ENCODE measurements at places on chromosomes 4 and X.

GRCh38 chr4:179747218-179747910 lies 2305.1 kb upstream of the AGA start:
- no peak for DNase-seq

GRCh38 chr4:147638942-147639341 lies 21.7 kb downstream of the TMEM184C start:
- peak; percentile 8 for DNase-seq

GRCh38 chr4:82865592-82865991 lies 25.4 kb downstream of the SEC31A start:
- DNase-seq = peak; percentile 25

DNA sequence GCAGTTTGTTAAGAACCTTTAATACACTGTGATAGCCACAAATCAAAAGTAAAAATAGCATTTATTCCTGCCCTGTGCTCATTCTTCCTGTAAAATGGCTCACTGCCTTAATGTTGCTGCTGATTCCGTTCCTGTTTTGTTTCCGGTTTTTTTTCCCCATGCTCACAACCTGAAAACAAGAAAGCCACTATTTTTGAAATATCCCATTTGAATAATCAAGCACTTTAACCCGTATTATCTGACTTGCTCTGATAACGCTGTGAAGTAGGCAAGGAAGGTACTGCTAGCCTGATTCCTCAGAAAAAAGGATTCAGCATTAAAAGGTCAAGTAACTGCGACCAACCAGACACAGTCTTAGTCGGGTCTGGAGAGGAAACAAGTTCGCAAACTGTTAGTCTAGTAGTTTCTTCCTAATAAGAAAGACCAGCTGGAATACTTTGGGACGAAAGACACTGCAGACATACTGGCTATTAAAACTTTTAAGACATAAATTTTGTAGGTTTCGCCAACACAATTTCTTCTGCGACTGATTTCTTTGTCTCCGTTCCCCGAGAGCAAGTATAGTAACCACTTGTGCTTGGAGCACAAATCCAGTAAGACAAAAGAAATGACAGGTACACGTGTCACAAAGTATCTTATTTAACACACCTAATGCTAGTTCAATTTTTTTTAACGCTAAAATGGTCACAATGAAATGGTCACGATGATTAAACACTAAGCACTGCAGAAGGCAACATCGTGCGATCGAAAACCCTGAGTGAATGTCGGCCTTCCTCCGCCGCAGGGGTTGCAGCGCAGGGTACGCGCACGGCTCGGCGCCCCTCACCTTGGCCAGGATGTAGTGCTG lies 802 bp downstream of the COX18 start:
- peak; percentile 67 for DNase-seq

GRCh38 chr4:87317527-87317926 lies 5.2 kb downstream of the HSD17B13 start:
- DNase-seq = no peak

DNA sequence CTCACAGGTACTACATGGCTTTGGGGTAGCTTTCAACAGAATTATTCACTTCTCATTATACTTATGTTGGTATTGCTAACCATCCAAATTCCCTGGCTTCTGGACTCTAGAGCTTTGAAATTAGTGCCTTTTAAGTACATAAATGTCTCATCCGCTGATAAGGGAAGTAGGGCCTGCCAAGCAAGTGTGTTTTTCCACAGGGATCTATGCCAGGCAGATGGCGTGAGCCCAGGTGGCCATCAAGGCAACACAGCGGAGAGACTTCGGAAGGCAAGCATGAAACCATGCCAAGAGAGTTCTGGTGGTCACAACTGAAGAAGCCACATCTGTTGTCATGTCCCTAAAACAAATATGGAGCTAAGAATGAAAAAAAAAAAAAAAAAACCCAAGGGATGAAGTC lies 503.1 kb upstream of the LCORL start:
- DNase-seq = no peak

DNA sequence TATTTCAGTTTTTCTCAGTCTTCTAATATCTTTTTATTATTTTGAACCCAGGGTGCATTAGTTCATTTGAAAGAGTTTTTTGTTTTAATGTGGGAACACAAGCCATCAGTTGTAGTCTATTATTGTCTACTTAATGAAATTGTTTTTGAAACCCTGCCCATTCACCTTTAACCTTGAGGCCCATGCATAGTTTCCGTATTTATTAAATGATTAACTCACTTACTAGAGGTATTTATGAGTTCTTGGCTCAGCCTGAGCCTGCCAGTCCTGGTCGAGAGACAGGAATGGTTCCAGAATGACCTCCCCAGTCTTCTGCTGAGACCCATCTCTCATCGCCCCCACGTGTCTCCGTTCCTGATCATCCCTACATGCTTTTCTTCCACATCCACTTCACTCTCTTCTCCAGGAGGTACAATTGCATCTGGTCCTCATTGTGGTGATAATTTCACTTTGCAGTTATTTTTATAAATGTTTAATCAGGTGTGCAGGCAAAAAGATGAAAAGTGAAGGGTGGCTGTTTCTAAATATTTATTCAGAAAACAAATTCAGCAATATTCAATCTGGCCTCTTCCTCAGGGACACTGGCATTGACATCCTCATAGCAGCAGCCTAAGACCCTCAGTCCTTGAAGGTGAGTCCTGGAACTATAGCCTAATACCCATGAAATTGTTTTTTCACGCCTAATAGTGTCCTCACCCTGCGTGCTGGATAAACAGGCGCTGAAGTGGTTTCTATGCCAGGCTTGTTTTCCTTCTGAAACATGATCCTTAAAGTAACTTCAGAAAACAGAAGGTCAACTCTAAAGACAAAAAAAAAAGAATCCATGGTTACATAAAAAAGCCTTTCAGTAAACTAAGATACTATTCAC lies 112.8 kb downstream of the KDR start:
- DNase-seq = no peak

DNA sequence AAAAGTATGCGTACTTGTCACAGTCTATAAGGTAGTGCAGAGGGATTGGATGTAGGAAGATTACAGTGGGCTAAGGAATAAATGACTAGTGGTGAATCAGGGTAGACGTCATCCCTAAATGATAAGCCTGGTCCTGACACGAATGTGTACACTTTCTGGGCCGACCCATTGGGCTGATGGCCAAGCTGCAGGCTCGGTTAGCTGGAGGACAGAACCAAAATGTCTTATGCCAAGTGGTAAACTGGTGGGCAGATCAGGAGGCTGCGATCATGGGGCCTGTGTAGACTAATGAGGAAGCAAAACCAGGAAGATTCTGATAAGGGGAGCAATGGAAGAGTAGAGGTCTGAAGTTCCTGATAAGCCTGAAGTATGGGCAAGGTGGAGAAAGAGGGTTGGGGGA lies 272.8 kb upstream of the GATB start:
- DNase-seq = no peak

GRCh38 chr4:60724623-60725022 lies 475.5 kb upstream of the ADGRL3 start:
- DNase-seq = no peak

- no peak for DNase-seq
These were observed 3.9 kb downstream of the FABP2 start for GRCh38 chr4:119317990-119318389.

DNA sequence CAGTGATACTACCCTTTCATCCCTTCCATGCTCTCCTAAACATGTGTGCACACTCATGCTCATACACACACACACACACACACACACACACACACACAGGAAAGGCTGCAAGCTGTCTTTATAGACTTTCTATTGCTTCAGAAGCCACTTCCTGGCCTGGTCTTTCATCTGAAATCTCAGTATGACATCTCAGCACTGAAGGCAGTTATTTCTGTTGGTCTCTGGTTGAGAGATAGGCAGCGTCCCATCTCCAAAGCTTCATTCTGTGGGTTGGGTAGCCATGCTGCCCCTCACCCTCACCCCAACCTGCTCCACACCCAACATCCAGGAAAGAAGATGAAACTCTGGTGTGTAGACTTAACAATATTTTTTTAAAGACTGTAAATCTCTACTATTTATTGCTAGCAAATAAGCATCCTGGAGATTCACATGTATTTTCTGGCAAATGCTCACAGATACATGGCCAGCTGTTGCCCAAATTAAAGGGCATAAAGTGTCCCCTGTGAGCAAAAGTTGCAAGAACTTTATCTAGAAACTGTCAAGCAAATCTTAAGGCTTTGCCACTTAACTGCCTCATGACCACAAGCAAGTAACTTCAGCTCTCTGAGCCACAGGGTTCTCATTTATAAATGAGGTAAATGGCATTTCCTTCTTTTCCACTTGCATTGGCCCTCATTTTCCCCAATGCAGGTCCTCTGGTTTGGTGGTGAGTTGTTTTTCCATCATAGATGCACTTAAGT lies 189.8 kb upstream of the AFF2 start:
- no peak for DNase-seq

DNA sequence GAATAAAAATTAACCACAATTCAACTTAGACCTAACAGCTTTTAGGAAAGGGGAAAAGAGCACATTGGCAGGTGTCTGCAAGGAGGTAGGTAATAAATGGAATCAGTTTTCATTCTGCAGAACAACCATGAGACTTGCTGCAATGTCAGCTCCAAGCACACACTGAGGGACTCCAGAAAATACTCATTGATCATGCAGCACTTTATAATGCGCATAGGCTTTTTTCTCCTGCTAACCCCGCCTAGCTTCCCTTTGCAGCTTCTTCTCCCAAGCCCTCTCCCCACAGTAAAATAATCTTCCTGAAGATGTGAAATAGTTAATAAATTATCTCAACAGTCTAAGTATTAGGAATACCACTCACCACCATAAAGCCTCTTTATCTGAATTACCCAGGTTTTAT lies 36.9 kb downstream of the ANKRD17 start:
- DNase-seq = no peak

- DNase-seq = no peak
These were observed 190.1 kb upstream of the C1QTNF7 start for GRCh38 chr4:15237648-15238230.

DNA sequence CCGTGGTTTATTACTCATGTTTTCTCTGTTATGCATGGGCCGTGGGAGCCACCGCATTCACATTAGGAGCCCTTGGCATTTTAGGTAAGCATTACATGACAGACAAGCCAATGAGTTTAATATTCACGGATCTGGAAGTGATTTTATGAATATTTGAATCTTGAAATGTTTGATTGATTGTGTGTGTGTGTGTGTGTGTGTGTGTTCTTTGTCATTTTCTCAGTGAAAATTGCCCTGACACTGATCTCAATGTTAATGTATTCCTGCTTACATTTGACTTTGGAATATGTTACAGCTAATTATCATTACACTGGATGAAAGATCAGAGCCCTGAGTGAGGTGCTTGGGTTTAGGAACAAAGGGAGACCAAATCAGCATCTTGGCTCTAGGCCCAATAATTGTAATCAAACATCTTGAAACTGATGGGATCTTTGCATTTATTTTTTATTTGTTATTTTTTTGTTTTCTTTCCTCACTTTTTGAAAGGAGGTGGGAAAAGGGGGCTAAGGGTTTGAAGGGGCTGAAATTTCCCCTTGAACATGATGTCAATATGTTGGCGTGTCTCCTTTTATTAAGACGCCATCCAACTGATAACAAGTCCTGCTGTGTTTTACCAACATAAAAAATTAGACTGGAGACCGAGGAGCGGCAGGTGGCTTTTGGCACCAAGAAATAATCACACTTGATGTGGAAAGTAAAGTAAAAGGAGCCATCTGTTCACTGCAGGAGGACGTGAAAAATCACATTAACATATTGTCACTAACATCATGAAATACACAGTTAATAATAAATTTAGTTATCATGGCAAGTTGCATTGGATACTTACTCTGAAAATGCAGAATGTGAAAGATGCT lies 5.2 kb upstream of the GK2 start:
- DNase-seq = no peak

- no peak for DNase-seq
These were observed 35.0 kb downstream of the CLDN2 start for GRCh38 chrX:106955004-106955772.

DNA sequence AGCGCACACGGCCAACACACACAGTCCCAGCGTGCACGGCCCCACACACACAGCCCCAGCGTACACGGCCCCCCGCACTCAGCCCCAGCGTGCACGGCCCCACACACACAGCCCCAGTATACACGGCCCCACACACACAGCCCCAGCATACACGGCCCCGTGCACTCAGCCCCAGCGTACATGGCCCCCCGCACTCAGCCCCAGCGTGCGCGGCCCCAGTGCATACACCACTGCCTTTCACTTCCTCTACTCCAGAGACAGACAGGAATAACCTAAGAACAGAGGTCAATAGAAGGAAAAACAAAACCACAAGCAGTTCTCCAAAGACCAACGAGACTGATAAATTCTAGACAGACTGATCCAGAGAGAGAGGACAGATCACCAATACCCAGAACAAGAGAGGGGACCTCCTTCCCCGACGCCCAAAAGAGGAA lies 17.1 kb downstream of the GAK start:
- DNase-seq = peak; percentile 12

GRCh38 chrX:39480963-39481362 lies 616.8 kb downstream of the BCOR start:
- DNase-seq = no peak

- DNase-seq = peak; percentile 48
These were observed 3.9 kb downstream of the MAML3 start for GRCh38 chr4:140149846-140150635.

DNA sequence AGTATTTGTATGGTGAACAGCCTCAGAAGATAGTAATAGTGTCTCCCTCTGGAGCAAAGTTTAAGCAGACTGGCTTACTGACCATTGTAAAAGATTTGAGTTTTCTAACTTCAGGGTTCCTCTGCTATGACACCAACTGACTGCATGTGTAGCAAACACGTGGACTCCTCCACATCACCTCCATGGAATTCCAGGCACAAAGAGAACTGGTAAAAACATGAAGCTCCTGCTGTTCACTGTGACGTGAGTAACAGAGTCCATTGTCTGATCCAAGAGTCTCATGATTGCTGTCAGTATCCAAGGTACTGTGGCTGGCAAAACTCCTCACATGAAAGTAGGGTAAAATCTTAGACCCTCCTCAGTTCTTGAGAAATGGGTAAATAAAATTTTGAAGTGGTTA lies 107.6 kb upstream of the FAM9B start:
- no peak for DNase-seq

GRCh38 chr4:141078871-141079270 lies 54.4 kb downstream of the RNF150 start:
- DNase-seq = peak; percentile 49

DNA sequence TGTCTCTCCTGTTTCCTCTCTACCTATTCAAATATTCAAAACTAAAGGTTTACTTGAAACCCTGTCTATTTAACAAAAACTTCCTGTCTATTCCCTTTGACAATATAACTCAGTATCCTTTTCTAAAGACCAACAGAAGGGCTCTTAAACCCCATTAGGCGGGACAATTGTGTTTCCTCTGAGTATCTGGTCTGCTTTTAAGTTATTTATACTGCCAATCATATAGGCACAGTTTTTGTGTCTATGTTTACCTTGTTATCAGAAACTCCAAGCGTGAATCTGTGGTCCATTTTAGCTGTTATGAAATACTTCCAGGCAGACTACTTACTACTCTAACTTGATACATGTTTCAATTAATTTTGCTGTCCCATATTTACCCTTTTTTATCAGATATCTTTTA lies 350.0 kb upstream of the CTSO start:
- DNase-seq = no peak

All from lung (tissue), 17 donors.